ENCODE measurements at places on chromosomes 6 and 20.

GRCh38 chr6:129183187-129183591, 300.3 kb downstream of the LAMA2 start:
- DNase-seq, result no peak

DNA sequence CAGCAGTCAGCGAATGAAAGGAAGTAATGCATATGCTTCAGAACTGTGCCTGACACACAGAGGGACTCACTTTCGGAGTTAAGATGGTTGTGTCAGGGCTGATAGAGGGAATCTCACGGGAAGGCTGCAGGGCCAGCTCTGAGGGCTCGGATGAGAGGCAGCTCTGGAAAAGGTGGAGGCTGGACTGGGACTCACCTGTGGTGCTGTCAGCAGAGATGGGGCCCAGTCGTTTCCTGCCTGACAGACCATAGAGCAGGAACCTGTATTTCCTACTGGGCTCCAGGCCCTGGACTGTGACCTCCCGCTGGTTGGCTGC, 9.3 kb downstream of the CYP21A2 start:
- DNase-seq, result no peak

DNA sequence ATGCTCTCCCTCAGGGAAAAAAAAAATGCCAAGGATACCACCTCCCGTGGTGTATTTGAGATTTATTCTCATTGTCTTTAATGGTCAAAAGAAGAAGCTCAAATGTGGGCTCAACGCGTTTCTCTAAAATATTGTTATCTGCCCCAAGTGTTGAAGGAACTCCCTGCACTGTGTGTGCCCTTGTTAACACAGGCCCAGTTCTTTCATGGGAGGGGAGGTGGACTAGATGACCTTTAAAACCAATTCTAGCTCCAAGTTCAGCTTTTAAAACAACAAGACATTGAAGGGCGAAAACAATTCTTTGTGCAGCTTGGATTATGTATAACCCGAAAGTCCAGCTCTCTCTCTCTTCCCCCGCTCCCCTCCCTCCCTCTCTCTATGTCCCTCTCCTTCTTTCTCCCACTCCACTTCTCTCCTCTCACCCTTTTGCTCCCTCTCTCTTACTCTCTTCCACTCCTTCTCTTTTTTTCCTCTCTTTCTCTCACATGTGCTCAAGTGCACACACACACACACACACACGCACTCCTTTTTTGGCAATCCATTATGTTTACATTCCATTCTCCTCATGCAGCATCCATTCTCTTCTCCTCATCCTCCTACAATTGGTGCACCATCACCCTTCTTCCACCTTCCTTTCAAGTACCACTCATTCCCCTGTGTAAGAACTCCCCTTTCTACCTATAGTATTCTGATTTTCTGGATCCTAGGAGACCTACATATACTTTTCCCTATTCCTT, 8.5 kb downstream of the HLA-DMB start:
- DNase-seq, result no peak

DNA sequence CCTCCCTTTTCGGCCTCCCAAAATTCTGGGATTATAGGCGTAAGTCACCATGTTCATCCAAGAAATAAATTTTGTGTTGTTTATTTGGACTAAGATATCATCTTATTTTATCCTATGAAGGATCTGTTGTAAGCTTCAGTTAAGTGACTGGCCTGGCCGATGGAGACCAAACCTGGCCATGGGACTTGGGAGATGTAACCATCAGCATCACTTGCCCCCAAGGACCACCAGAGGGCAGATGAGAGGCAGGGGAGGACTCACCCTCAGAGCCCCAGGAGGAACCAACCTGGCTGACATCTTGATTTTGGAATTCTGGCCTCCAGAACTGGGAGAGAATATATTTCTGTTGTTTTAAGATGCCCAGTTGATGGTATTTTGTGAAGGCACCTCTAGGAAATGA, 266.7 kb downstream of the CDH26 start:
- no peak for DNase-seq

DNA sequence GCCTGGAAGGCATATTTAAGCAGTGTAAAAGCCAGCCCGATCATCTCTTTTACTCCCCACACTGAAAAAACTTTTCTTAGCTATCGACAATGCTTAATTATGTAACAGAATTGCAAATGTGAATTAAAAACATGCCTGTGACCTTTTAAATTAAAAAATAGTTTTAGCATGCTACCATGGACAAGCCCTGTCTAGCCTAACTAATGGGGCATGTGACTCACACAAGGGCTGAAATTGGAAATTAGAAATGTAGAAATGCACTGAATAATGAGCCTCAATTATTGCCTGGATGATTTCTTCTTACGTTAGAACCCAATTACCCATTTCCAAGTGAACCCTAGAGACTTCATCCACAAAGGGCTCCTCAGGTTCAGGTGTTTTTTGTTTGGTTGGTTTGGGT, 82.7 kb downstream of the SIM1 start:
- no peak for DNase-seq

DNA sequence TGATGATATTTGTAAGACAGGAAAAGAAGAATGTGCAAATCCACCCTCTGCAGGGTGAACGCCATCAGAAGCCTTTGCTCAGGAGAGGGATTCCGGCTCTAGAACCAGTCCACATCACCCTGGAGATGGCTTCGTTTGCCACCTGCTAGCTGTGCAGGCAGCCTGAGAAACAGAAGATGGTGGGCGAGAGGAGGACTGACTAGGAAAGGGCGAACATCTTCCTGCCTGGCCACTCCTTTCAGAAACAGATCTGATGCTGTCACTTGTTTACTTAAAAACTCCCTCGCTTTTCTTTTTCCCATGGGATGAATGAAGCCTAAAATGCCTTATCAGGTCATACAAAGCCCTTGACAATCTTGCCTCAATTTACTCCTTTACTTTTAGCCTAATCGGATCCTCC, 1.2 kb downstream of the PTPRA start:
- peak; percentile 48 for DNase-seq

DNA sequence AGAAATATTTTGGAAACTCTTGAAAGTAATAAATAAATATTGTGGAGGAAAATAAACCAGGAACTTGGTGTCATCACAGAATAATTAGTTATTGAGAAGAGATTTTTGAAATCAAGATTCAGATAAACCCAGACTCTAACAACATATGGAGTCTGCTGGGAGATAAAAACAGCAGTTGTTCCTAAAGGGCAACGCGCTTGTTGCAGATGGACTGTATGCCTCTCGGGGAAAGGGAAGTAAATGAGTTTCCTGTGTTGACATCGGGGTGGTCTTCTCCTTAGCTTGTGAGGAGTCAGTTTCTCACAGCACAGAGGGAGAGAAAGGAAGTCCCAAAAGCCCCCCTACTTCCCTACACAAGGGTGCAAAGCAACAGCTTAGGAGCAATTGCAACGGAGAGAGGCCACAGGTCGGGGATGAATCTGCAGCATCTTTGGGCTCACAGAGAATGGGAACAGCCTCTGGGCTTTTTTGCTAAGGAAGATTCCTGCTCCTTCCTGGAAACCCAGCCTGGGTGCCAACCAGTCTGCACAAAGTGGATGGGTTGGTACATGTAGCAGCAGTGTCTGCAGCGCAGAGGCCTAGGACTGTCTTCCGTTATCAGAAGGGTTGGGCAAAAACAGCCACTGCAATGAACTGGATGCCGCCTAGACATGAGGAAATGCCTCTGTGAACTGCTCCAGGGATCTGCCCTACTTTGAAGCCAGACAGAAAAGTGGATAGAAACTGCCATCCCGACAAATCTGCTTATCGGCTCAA, 603.0 kb upstream of the NRSN1 start:
- no peak for DNase-seq

- no peak for DNase-seq
Measured at GRCh38 chr6:76264468-76264867, 192.0 kb upstream of the IMPG1 start.
